Peyer's patch (tissue), 4 donors: ENCODE measurements at places on chromosomes 6 and 20. TPM values are rescaled to one million over a fixed set of nuclear protein-coding genes. Genes with fewer than 3 reads are reported as not detected.
A peak's percentile ranks its signal among the peaks of the same experiment; 100 is the strongest.

GRCh38 chr6:116887894-116888293 is 10.9 kb downstream of the RFX6 start:
- no peak for DNase-seq
- H3K27me3 ChIP-seq, result no peaks in the 10 kb centered on the region
- no peak overlapping the region for H3K27ac ChIP-seq
- no peaks in the 10 kb centered on the region for H3K36me3 ChIP-seq
- no peaks in the 10 kb centered on the region for H3K4me1 ChIP-seq

GRCh38 chr6:139883776-139884175 is 509.3 kb upstream of the CITED2 start:
- H3K36me3 ChIP-seq, result no peaks in the 10 kb centered on the region
- H3K27ac ChIP-seq, result peak overlapping the region; percentile 16
- no peaks in the 10 kb centered on the region for H3K27me3 ChIP-seq
- peaks cover 19% of the 10 kb centered on the region for H3K4me1 ChIP-seq
- DNase-seq, result no peak

GRCh38 chr6:11459079-11459610 is 78.4 kb upstream of the TMEM170B start:
- H3K36me3 ChIP-seq, result no peaks in the 10 kb centered on the region
- no peaks in the 10 kb centered on the region for H3K27me3 ChIP-seq
- H3K27ac ChIP-seq, result no peak overlapping the region
- no peak overlapping the region for H3K4me3 ChIP-seq
- peak; percentile 36 for DNase-seq

GRCh38 chr6:10577112-10577511 is 56.0 kb downstream of the GCNT2 start:
- no peaks in the 10 kb centered on the region for H3K27me3 ChIP-seq
- H3K36me3 ChIP-seq, result no peaks in the 10 kb centered on the region

- H3K27ac ChIP-seq, result peak overlapping the region; percentile 67
- no peak overlapping the region for H3K4me3 ChIP-seq
- no peaks in the 10 kb centered on the region for H3K27me3 ChIP-seq
- no peaks in the 10 kb centered on the region for H3K36me3 ChIP-seq
These were observed 27.6 kb upstream of the MRPS18A start for GRCh38 chr6:43715056-43715788.

DNA sequence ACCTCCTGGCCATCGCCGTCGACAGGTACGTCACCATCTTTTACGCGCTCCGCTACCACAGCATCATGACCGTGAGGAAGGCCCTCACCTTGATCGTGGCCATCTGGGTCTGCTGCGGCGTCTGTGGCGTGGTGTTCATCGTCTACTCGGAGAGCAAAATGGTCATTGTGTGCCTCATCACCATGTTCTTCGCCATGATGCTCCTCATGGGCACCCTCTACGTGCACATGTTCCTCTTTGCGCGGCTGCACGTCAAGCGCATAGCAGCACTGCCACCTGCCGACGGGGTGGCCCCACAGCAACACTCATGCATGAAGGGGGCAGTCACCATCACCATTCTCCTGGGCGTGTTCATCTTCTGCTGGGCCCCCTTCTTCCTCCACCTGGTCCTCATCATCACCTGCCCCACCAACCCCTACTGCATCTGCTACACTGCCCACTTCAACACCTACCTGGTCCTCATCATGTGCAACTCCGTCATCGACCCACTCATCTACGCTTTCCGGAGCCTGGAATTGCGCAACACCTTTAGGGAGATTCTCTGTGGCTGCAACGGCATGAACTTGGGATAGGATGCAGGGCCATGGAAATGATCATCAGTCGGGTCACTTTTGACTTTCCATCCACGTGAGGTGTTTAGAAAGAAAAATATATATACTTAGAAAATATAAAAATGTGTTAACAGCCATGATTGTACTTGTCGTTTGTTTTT is 868 bp downstream of the MC3R start:
- no peak overlapping the region for H3K4me3 ChIP-seq
- no peak overlapping the region for H3K27ac ChIP-seq
- no peaks in the 10 kb centered on the region for H3K4me1 ChIP-seq
- no peak for DNase-seq
- H3K27me3 ChIP-seq, result no peaks in the 10 kb centered on the region

DNA sequence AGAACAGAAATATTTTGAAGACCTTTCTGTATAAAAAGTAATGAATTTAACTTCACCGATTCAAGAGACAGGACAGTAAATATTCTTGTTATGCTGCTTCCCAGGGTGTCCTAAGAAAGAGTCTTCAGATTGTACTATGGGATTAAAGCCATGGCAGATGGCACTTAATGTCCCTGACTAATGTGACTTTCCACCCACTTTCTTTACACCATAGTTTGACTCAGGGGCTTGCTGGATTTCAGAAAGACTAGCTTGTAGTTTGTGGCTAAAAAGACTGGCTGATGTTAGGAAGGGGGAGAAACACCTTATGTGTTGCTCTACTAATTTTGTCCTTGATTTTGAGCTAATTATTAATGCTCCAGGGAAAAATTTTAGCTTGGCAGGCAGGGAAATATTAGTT is 75.9 kb downstream of the UTRN start:
- no peaks in the 10 kb centered on the region for H3K27me3 ChIP-seq
- DNase-seq, result no peak
- no peaks in the 10 kb centered on the region for H3K4me1 ChIP-seq
- no peak overlapping the region for H3K4me3 ChIP-seq

The CLPSL2 gene
- total RNA-seq, result not detected

The PRR18 gene
- not detected for total RNA-seq
